ENCODE measurements at places on chromosomes 5 and 9.

GRCh38 chr9:36575411-36575882 is 2.8 kb downstream of the MELK start:
- DNase-seq = no peak

DNA sequence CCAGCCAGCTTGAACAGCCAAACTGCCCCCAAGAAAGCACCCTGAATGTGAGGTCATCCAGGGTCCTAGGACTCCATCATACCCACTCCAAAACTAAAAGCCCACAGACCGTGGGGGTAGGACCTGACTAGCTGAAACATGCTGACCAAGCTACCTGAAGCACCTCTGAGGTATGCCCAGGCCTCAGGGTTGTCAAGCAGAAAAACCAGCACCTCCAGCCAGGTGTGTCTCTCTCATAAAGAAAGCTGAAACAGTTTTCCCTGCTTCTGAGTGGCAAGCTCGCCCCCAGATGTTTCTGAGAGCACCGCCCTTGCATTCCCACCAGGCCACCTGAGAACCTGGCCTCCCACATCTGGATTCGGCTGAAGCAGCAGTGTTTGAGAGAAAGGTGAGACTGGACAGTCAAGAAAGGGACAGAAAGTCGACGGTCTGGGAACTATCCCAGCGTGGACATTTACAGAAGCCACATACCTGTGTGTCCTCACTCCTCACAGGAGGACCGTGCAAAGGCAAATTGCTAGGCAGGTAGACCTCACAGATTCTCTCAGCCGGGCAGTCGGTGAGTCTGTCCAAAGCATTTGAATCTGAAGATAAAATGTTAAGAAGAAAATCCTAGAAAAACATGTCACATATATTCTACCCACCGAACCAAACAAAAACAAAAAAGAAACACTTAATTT is 155.6 kb upstream of the RASEF start:
- DNase-seq = no peak

- no peak for DNase-seq
Observed at GRCh38 chr9:114450181-114450580, 55.1 kb downstream of the WHRN start.

DNA sequence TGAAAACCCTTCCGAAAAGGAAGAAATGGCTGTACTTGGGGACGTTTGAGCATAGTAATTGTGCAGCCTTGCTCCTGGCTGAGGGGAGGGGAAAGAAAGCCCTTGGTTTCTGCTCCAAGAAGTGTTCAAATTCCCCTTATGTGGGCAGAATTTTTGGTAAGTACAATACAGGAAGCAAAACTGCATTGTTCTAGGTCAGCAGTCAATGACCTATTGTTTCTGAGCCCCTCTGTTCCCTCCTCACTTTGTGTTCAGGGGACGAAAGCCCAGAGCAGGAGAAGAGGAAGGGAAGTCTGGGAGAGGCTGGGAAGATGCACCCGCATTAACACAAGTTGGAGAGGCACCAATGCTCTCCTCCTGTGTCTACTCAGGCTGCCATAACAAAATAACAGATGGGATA is 11.9 kb downstream of the BASP1 start:
- no peak for DNase-seq

- DNase-seq = no peak
Observed at GRCh38 chr5:134247428-134248224, 21.8 kb upstream of the PPP2CA start.

DNA sequence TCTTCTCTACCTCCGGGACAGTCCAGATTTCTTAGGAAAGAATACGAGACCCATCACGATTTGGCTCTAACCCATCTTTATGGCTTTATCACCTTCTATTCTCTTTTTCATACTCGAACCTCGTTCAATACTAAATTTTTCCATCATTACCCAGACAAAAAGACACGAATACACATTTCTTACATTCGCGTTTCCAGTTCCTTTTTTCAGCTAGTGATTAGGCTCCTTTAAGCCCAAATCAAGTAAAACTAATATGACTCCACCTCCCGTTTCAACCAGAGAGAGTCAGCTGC is 506 bp downstream of the ZBTB6 start:
- no peak for DNase-seq

- no peak for DNase-seq
Observed at GRCh38 chr5:170137694-170138214, 32.1 kb downstream of the FOXI1 start.

- no peak for DNase-seq
Observed at GRCh38 chr5:76546497-76547102, 76.6 kb downstream of the F2RL2 start.

DNA sequence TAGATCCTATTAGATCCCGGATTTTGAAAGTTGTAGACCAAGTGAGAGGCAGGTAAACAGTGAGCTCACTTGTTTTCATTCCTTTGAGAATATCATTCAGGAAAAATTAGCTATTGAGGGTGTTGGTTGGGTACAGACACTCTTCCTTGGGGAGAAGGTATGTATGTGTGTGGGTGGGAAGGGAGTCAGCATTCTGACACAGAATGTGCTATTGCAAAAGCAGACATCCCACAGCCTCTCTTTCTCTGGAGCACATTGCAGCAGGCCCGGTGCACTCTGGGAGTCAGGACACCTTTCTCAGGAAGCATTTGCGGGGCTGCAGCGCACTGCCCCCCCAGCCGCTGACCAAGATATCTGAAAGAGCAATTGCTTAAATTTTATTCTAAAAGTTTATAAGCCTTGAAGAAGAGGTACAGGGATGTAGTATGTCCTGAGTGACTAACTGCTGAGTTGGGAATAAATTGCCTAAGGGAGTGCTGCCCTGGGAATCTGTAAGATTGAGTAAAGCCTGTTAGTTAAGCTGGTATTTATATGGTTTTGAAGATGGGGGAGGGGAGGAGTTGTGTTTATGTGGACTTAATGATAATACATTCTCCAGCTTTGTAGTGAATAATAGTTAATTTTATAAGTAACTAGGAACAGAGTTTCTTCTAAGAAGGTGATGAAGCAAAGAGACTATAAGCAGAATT is 5.2 kb downstream of the TNFAIP8 start:
- DNase-seq = no peak

GRCh38 chr5:148482697-148483462 is 99.1 kb downstream of the FBXO38 start:
- no peak for DNase-seq

GRCh38 chr5:150503977-150504620 is 3.8 kb upstream of the NDST1 start:
- no peak for DNase-seq

- no peak for DNase-seq
Observed at GRCh38 chr9:99377790-99378775, 156.0 kb downstream of the SEC61B start.

GRCh38 chr5:128121651-128122050 is 38.1 kb downstream of the SLC12A2 start:
- DNase-seq = no peak

DNA sequence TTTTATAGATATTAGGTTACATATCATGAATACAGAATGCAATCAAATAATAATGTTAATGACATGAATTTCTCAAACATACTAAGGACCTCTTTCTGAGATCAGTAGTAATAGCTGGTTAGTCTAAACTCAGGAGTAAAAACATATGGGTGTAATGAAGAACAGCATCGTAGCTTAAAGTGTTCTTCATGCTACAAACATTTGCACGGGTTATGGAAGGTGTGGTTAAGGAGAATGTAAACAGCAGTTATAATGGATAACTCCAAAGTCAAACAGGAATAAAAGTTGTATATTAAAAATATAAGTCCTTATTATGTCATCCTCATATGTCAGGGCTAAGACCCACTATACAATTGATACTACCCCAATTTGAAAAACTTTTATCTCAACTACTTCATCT is 112.5 kb downstream of the RICTOR start:
- no peak for DNase-seq

GRCh38 chr9:26264709-26265601 is 586.7 kb upstream of the TUSC1 start:
- no peak for DNase-seq

DNA sequence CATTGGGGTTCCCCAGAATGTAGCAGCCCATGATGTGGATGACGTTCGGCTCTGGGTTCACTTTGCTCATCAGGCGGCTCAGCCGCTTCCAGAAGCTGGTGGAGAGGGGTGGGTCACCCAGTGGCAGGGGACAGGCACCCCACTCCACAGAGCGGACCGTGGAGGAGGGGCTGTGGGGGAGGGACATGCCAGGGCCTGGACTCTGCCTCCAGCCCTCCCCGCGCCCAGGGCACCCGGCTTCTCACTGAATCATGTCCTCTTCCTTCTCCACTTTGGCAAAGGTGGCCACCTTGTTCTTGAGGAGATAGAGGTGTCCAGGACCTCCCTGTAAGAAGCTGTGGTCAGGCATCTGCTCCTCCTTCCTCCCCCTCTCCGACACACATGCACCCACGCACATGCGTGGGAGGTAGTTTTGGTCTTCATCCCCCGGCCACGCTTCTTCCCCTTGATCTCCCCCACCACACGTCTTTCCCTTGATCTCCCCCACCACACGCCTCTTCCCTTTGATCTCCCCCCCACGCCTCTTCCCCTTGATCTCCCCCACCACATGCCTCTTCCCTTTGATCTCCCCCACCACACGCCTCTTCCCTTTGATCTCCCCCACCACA is 8.9 kb upstream of the ENTPD8 start:
- no peak for DNase-seq

GRCh38 chr5:115767424-115767823 is 49.0 kb downstream of the CDO1 start:
- DNase-seq = no peak

DNA sequence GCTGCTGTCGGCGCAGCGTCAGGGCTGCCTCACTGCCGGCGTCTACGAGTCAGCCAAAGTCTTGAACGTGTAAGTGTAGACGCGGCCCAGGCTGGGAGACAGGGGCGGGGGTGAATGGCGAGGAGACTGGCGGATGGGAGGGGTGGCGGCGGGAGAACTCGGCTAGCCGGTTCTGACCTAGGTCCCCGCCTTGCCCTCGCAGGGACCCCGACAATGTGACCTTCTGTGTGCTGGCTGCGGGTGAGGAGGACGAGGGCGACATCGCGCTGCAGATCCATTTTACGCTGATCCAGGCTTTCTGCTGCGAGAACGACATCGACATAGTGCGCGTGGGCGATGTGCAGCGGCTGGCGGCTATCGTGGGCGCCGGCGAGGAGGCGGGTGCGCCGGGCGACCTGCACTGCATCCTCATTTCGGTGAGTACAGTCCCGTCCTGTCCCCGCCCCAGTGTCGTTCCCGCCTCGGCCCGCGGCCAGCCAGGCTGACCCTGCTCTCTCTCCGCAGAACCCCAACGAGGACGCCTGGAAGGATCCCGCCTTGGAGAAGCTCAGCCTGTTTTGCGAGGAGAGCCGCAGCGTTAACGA is 745 bp downstream of the GADD45G start:
- DNase-seq = no peak

DNA sequence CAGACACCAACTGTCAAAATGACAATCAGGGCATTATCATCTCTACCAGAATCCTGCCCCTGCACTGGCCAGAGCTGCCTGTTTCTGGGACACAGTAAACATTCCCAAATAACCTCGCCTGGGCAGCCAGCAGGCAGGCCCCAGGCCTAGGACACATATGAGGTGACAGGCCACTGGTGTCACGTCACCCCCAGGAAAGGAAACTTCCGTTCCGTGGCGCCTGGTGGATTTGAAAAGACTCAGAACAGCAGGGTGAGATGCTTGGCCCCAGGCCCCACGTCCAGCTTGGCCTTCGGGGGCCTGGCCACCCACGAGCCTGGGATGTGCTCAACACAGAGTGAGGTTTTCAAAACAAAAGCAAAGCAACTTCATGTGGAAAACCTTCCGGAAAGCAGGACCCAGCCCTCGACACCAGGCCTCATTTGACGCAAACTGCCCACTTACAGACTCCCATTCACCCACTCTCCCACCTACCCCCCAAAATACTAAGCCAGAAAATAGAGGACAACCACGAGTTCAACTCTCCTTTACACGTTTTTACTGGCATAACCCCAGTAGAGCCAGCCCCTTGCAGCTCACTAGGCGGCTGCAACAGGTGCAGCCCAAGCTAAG is 1.2 kb downstream of the SEMA4D start:
- no peak for DNase-seq

- no peak for DNase-seq
Observed at GRCh38 chr5:66558560-66558959, 37.6 kb upstream of the MAST4 start.

GRCh38 chr5:2921176-2921575 is 169.7 kb upstream of the IRX2 start:
- DNase-seq = no peak

DNA sequence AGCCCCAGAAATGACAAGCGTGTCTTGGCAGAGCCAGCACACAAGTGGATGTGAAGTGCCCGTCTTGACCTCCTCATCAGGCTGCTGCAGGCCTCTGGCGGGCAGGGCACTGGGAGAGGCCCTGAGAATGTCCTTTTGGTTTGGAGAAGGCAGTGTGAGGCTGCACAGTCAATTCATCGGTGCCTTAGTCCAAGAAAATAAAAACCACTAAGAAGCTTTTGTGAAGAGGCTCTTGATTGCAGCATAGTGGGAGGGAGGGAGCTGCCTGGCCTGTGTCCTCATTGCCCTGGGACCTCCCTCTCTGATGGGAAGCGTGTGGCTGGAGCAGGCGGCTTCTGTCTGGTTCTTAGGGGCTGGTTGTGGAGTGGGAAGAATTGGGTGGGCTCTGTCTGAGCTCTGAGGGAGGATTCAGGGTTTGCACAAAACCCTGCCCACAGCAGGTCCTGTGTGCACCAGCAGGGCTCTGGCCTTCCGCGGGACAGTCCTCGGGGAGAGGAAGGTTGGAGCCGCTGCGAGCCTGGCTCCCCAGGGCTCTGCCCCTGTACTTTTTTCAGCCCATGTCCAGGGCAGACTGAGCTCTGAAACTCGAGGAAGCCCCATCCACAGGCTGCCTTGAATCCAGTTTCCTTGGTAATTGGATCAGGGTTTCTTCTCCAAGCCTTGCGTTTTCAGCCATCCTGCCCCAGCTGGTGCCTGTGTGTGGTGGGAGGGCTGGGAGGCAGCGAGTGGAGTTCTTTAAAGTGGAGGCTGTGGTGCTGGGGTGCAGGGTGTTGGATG is 1.1 kb downstream of the HRCT1 start:
- no peak for DNase-seq

GRCh38 chr5:65117525-65117924 is 348.8 kb downstream of the CWC27 start:
- no peak for DNase-seq

DNA sequence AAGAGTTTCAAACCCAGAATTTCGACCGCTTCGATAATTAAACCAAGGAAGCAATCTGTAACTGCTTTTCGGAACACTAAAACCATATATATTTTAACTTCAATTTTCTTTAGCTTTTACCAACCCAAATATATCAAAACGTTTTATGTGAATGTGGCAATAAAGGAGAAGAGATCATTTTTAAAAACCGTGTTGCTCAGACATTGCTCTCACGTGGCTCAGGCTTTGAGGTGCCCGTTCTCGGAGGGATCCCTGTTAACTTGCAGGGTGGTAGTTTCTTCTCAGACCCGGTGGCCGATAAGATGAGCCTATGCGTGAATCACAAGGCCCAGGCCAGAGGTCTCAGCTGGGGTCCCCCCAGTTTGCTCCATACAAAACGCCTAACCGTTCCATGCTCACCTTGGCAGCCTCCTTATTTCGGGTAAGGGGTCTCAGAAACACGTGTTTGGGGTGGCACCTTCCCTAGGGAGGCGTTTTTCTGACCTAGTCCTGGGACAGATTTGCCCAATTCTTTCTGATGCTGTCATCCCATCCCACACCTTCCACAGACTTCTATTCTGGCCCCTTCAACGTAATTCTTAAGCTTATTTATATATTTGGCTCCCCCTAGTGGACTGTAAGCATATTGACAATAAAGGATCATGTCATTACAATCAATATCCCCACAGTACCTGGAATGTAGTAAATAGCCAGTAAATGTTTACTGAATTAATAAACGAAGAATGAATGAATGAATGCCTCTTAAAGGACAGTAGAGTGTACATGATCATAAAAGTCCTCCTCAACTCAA is 48.1 kb downstream of the THBS4 start:
- no peak for DNase-seq

- DNase-seq = no peak
Observed at GRCh38 chr5:133746834-133747233, 134.5 kb upstream of the FSTL4 start.
